ENCODE measurements at places on chromosomes 2 and 18.
A peak's percentile ranks its signal among the peaks of the same experiment; 100 is the strongest.

DNA sequence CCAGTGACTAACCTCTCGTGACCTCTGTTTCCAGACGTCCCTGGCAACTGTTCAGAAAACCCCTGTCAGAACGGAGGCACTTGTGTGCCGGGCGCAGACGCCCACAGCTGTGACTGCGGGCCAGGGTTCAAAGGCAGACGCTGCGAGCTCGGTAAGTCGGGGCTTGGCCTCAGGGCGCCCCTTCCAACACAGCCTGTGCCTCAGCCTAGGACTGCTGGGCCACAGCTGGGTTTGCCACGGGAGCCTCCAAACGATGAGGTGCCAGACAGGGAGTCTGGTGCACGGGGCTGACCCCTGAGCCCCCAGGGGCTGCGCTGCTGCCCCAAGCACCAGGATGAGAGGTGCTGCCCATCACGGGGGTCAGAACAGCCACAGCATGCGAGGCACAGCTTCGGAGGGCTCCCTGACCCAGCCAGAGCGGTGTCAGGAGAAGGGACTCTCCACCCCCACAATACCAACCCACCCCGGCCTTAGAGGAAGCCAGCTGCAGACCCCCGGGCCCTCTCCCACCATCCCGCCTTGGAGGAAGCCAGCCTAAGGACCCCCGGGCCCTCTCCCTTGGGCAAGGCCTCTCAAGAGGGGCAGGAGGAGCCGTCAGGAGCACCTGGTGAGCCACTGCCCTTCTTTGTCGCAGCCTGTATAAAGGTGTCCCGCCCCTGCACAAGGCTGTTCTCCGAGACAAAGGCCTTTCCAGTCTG, 20.3 kb downstream of the MTERF4 start:
- no peak for DNase-seq

DNA sequence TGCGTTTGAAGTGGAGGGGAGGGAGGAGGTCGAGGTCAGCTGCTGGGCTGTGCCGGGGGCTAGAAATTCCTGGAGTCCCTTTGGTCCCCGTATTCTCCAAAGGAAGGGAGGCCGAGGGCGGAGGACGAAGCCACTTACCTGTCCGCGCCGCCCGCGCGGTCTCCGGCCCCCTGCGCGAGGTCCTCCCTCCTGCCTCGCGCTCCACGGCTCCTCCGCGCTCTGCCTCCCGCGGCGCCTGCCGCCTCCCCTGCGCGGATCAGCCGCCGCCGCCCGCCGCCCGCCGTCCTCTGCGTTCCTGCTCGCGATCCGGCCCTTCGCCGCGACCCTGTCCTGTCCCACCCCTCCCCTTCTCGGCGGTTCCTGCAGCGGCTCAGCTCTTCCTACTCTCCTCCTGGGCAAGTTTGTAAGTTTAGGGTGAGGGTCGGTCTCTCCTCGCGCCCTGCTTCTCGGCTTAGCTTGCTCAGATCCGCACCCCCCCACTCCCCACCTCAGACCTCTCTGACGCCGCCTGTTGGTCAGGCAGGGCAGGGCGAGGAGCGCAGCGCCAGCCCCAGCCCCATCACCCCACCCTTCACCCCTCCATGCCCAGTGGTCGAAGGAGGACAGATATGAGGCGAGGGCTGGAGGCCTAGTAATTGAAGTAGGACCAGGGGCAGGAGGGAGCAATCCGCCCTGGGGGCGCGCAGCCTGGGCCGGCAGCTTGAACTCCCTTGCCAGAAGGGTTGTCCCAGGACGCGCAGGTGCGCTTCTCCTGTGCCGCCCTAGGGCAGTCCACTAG, 9.7 kb upstream of the SKOR2 start:
- DNase-seq: no peak

DNA sequence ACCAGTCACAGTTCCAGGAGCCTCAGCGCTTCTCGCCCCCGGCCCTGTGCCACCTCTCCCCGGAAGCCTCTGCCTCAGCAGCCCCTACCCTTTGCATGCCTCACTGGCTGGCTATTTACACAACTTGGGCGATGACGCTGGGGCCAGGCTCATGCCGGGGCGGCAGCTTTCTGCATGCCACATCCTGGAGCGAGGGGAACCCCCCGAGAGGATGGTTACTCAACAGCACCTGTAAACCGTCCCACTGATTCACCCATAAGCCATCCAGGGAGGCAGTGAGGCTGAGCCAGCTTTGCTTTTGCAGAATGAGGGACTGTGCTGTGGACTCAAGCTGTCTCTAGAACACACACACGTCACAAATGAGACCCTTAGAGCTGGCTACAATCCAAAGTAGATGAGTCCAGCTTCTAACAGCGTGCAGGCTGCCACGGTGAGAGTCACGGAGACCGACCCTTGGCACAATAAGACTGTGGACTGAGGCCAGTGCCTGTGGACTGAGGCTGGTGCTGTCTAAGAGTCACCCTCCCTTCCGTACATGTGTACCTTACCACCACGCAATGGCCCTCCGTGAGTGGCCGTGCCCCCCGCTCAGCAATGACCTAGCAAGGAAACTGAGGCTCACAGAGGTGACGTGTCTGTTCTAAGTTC, 45.6 kb upstream of the ODC1 start:
- DNase-seq: no peak

DNA sequence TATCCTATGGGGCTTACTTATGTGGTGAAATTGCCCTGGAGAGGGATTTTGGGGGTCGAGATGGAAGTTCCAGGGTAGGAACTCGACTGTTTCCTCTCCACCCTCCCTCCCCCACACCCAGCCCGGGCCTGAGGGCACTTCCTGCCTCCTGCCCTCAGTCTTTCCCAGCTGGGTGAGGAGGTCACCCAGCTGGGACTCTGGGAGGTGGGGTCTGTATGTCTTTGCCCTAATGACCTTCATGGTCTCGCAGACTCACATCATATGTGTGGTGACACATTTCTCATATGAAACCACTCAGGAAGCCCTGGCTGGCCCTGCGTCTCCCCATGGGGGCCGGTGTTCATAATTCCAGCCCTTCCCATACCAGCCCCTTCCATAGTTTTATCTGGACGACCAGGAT, 12.4 kb downstream of the ATOH8 start:
- DNase-seq: no peak

DNA sequence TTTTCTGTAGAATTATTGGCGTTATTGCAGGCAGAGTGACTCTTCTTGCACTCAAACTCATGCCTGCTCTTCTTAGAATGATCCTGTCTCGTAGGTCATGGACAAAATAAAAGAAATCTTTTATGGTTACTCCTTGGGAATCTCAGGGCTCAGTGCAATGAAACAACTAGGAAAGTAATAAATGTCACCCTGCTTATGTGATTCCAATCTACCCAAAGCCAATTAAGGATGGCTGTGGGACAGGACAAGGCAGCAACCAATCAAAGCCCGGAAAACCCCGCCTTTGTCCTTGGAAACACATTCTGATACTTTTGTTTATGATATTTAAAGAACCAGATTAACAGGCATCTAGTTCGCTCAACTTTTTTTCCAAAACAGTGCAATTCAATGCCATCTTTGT, 53.0 kb downstream of the GRB14 start:
- no peak for DNase-seq

DNA sequence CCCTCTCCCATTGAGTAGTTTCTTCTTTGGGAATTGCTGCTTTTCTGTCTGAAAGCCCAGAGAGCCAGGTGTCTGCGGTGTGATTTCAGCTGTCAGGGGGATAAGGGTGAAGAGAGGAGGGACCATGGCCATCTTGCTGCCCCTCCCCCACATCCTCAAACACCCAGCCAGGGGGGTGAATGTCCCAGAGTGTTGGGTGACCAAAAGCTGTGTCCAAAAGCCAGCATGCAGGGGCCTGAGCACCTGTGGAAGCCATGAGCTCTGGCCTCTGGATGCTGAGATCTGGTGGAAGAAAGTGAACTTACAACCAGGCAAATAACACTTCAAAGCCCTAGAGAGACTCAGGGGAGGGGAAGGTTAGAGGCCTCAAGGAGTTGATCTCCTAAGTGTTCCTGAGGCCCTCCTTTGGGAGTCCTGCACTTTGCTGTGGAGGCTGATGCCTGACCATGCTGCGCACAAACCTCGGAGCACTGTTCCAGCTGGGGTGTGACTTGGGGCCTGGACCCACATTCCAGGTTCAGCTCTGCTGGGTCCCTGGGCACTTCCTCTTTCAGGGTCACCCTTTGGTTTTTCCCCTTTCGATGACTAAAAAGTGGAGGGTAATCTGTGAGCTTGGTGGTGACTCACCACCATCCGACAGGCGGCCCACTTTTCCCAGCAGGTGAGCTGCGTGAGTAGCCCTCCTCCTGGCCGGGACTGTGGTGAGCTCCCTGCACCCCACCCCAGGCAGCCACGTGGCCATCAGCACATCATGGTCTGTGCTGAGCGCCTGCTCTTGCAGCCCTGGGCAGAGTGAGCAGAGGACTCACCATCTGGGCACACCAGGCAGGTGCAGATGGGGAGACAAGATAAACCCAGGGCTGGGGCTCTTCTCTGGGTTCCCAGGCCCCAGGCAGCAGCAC, 66.8 kb upstream of the FOSL2 start:
- peak; percentile 72 for DNase-seq

DNA sequence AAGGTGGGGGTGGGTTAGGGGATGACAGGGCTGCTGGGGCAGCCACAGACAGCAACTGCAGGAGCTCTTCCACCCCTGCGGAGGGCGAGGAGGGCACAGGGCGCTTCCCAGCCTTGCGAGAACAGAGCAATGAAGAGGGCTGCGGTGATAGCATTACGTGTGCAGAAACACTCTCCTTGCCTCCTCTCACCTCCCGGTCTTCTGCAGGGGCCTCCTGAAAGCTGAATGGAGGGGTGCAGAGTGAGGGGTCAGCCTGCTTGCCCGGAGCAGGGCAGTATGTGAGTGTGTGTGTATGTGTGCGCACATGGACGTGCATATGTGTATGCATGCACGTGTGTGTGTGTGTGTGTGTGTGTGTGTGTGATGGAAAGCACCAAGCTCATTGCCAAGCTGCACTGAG, 29.5 kb upstream of the IL1R2 start:
- DNase-seq: no peak

- DNase-seq: no peak
Measured at GRCh38 chr2:611519-611918, 65.7 kb downstream of the TMEM18 start.

DNA sequence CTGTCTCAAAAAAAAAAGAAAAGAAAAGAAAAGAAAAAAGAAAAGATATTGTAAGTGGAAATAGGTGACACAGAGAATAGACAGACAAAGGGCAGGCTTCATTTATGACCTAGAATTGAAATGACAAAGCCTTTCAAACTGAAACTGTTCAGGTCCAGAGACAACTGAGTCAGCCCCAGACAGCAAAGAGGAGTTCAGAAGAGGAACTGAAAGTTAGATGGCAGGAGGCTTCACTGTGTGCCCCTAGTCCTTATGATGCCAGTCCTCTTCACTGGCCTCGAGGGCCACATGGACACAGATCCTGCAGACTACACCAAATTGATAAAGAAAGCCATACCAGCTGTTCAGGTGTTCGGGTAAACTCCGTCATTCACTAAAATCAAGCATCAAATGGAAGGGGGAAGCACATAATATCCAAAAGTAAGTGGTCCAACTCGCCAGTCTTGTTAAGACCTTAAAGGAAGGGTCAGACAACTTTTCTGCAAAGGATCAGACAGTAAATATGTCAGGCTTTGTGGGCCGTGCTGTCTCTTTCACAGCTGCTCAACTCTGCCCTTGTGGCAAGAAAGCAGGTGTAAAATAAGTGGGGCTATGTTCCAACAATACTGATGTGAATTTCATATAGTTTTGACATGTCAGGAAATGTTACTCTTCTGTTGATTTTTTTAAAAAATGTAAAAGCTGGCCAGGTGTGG, 231.9 kb upstream of the MGAT5 start:
- DNase-seq: no peak

DNA sequence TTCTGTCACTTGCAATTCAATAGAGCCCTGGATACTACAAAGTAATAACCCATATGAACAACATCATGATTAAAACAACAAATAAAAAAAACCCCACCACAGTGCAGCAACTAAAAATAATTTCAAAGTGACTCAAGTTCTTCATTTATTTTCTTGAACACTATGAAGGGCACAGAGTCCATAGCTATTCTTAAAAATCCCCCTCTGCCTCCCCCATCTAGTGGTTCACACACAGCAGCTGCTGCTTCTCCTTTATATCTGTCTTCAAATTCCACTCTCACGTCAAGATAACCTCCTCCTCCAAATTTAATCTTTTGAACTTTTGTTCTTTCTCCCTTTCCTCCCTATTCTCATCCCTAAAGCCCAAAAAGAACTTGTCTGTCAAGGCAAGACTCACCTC, 591.3 kb downstream of the ZEB2 start:
- no peak for DNase-seq

GRCh38 chr2:88011011-88011410, 5.3 kb downstream of the RNU2-63P start:
- no peak for DNase-seq

GRCh38 chr2:44559108-44559507, 197.4 kb downstream of the CAMKMT start:
- DNase-seq: peak; percentile 37

DNA sequence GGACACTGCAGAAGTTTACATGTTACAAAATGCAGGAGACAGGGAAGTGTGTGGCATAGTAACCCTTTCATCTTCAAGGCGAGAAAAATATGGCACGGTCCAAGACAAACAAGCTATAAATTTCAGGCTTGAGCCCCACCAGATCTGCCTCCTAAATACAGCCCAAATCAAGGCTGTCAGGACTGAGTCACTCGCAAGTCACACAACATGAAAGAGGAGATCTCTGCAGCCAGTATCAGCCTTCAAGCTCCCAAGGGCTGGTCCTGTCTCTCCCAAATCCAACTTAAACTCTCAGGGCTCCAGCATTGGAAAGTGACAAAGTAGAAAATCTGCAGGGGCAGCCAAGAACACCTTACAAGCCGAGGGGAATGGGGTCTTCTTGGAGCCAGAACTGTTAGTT, 106.3 kb upstream of the GATA6 start:
- DNase-seq: no peak

- no peak for DNase-seq
Measured at GRCh38 chr2:184498936-184499335, 99.4 kb upstream of the ZNF804A start.

DNA sequence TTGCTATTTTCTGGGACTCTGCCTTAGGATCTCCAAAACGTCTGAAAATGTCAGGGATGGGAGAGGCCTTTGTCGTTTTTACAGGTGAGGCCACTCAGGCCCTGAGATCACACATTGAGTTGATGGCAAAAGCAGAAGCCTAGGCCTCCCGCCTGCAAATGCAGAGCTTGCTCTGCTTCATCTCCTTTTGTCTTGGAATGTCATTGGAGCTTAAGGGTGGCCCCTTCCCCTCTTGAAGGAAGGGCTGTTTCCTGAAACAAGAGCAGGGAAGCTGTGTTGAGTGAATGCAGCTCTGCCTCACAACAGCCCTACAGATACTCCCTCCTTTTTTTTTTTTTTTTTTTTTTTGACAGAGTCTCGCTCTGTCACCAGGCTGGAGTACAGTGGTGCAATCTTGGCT, 123.5 kb downstream of the GLI2 start:
- DNase-seq: no peak

- DNase-seq: no peak
Measured at GRCh38 chr2:130370490-130370889, 14.6 kb downstream of the PTPN18 start.

DNA sequence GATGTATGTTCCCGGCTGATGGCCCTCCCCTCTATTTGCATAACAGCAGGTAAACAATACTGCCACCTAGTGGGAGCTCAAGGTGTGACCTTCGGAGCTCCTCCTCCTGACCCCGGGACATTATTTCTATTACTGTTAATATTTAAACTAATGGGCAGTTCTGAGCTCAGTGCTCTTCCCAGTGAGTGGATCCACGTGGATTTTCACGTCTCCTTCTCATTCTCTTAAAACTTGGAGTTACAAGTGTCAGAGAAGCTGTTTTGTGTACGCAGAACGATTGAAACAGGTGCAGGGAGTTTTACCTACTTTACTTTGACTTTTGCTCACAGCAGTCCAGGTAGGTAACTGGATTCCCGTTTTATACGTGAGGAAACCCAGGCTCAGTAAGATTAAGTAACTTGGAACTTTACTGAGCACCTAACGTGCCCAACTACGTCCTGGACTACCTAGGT, 127.3 kb downstream of the PRKCE start:
- peak; percentile 78 for DNase-seq

- no peak for DNase-seq
Measured at GRCh38 chr2:108614659-108615058, 80.4 kb downstream of the LIMS1 start.
